NCI-H446 (cell line): ENCODE measurements at places on chromosomes 2 and 18.

DNA sequence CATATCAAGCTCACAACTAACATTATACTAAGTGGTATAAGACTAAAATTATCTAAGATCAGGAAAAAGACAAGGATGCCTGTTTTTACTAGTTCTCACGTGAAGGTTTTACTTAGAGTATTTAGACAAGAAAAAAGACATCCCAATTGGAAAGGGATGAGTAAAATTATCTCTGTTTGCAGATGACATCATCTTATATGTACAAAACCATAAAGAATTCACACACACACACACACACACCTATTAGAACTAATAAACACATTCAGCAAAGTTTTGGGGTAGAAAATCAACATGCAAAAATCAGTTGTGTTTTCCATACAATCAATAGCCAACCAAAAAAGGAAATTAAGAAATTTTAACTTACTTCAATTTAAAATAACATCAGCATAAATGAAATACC lies 35.9 kb upstream of the RGPD4 start:
- DNase-seq: no peak

DNA sequence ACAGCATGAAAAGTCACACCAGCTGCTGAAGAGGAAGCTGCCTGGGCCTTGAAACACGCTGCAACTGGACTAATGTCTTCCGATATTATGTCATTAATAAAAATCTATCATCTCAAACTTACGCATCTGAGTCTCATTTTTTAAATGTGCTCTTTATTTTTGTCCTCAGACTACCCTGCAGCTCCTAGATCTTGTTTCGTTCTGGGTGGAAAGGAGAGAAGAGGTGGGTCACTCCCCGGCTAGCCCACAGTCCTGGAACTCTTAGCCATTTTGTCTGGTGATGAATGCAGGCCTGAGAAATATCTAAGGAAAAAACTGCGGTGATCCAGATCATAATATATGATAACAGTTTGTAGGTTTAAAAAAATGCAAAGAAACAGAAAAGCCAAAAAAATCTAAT lies 73.3 kb downstream of the TXNL1 start:
- no peak for DNase-seq

DNA sequence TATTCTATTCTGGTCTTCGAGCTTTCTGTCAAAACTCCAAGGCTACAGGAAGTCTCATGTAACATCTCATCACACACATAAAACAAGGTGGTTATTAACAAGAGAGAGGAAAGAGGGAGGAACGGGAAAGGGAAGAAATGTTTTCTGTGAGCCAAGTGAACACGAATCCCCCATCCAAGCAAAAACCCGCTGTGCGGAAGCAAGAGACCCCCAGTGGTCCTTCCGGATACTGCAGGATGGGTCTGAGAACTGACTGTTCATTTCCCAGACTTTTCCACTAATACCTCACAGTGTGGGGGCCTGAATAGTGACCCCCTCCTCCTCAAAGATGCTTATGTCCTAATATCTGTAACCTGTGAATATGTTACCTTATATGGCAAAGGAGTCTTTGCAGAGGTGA lies 19.0 kb upstream of the DIPK1C start:
- DNase-seq: peak; percentile 30

DNA sequence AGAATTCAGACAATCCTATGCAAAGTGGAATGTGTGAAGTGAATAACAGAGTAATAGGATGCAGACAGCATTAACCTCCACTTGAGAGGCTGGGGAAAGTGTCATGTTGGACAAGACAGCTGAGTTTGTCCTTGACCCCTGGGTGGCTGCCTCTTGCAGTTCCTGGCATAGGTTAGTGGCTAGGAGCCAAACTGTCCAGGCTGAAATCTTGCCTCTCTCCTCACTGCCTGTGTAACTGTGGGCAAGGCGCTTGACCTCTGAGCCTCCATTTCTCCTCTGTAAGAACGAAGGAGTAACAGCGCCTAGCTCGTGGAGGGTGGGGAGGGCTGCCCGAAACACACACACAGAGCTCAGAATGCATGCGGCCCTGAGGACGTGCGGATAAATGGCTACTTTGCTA lies 34.8 kb upstream of the LDLRAD4 start:
- no peak for DNase-seq

DNA sequence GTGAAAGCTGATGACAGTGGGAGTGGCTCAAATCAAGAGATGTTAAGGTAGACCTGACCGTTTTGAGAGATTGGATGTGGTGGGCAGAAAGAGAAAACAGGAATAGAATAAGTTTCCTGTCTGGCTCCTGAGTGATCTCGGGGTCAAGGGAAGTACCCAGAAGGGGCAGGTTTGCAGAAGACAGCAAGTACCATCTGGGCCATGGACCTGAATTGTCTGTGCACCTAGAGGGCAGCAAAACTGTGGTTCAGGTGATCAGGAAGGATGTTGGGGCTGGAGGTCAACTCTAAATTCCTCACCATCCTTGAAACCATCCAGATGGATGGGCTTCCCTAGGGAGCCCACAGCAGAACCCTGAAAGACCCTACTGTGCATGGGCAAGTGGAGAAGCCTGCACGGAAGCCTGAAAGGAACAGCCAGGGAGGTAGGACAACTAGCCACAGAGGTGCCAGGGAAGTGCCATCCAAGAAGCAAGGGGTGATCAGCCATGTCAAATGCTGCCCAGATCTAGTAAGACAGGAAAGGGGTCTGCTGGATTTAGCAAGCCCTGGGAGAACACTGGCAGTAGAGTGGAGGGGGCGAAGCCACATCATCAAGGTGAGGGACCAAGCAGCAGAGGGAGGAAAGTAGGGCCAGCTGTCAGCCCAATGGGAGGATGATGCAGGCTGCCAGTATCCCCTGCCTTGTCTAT lies 8.0 kb downstream of the TEX261 start:
- DNase-seq: no peak
